ENCODE measurements at places on chromosomes 4 and X.

GRCh38 chr4:78645853-78646757 is 94.5 kb downstream of the ANXA3 start:
- DNase-seq: no peak

DNA sequence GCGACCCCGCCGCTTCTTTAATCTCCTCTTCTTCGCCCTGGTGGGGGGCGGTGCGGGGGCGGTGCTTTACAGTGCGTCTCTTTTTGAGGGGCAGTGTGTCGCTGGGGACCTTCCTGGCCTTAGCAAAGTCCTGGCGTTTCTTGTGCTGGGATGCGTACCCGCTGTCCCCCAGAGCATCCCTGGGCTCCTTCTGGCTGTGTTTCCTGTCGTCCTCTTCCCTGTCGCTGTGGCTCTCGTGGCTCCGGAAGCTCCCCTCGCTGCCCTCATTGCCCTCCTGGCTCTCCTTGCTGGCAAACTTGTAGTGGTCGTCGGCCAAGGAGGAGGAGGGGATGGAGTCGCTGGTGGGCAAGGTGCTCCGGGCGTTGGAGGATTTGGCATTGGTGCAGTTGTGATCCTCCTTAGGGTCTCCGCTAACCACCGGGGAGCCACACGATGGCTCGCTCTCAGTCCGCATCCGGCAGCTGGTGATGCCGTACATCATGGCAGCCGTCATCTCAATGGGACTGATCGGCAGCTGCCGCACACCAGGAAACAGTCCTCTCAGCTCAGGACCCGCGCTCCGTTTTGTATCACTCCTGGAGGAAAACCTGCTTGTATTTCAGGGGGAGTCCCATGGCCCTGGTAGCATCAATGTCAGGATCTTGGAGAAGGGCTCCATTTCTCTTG is 30.4 kb upstream of the TMSB15A start:
- no peak for DNase-seq

DNA sequence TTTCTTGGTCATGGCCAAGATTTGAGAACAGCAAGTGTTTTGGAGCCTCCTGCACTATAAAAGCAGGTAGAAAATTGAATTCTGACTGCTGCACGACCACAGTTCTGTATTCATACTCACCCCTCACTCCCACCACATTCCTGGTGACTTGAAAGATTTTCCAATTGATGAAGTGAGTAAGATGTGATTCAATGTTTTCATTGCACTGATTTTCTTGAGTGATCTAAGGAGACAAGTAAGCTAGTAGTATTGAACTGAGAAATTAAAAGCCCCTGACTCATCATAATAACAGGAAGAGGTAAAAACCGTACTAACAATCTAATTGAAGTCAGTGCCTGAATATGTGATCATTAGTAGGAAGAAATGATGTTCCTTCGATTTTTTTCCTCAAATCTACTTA is 6.1 kb upstream of the SEC24D start:
- DNase-seq: no peak

- no peak for DNase-seq
These were observed 164.2 kb upstream of the PITX2 start for GRCh38 chr4:110787109-110787508.

- no peak for DNase-seq
These were observed 27.8 kb downstream of the BANK1 start for GRCh38 chr4:101818362-101818761.

DNA sequence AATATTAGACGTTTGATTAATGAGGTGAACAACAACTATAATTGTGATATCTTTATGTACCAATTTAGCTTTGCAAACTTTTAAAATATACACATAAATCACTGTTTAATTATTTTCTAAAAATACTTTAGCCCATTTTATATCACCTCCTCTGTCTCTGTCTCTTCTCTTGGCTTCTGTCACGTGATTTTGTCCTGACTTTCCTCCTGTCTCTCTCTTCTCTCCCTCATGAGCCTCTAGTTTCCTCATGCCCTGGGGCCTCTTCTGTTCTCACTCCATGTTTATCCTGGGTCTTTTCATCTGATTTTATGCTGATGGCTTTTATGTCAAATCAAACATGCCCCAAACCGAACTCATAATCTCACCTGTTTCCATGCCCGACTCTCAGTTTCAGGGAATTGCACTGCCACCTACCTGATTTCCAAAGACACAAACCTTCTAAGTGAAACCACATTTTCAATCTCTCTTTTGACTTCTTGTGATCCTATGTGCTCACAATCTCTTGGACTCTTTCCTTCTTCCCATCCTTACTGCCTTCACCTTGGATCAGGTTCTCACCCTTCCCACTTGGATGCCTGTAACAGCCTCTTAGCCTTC is 303.0 kb upstream of the GALNT7 start:
- no peak for DNase-seq

- no peak for DNase-seq
These were observed 3.4 kb upstream of the USP11 start for GRCh38 chrX:47229427-47229826.

GRCh38 chr4:147381749-147382148 is 99.1 kb upstream of the EDNRA start:
- no peak for DNase-seq

GRCh38 chrX:13374364-13374763 is 54.5 kb upstream of the ATXN3L start:
- DNase-seq: no peak

GRCh38 chr4:55947254-55947882 is 1.4 kb upstream of the CEP135 start:
- peak; percentile 81 for DNase-seq

DNA sequence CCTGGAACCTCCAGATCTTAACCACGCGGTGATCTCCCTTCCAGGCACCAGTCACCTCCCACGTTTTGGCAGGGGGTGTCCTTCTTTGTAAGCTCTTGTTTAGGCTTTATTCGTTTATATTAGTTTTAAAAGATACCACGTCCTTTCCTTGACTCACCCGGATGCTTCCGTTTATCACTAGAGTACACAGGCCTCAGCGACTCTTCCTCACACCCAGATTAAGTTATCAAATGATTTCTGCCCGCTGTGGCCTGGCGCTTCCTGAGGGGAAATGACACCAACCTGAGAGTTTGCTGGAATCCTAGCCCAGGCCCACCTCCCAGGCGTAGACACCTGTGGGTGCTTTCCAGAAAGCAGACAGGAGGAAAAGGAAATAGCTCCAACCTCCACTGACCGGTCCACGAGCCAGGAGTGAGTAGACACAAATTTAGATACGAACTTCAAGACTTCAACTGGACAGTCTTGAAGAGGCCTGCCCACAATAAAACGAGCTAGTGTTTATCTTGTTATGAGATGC is 756 bp upstream of the ADAMTS3 start:
- DNase-seq: no peak

- no peak for DNase-seq
These were observed 4.5 kb downstream of the CD99L2 start for GRCh38 chrX:150893936-150894335.

GRCh38 chrX:47209508-47210238 is 8.8 kb upstream of the CDK16 start:
- DNase-seq: no peak

DNA sequence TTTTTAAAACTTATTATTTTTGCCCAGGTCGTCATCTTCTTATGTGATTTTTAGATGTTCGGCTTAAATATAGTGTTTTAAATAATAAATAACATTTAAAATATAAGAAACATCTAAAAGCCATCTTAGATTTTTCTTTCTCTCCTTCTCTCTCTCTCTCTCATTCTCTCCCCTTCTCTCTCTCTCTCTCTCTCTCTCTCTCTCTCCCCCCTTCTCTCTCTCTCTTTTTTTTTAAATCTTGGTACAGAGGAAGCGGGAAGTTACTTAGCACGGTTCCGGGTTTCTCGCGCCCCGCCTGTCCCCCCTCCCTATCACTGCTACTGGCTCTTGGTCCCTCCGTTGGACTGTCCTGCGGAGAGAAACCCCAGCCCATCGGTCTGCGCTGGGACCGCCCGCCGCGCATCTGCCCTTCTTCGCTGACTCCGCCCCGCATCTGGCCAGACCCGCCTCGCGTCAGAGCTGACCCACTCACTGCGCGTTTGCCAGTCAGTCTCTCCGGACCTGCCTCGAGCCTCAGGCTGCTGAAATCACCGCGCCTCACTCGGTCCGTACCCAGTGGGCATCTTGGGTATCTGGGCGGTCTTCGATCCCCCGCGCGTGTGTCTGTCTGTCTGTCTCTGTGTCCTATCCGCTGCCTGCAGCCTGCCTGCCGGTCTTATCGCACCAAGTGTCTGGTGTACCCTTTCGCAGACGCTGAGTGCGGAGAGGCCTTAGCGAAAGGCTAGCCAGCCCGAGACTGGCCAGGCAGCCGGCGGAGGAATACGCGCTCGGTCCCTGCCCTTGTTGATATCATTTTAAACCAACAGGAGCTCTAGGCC is at the start of gene PABPC5:
Gene PABPC5 (plus strand): TSS at position 489 of the 818 bp plus-strand sequence. CDS start 739 bp downstream, outside the sequence.
- no peak for DNase-seq

DNA sequence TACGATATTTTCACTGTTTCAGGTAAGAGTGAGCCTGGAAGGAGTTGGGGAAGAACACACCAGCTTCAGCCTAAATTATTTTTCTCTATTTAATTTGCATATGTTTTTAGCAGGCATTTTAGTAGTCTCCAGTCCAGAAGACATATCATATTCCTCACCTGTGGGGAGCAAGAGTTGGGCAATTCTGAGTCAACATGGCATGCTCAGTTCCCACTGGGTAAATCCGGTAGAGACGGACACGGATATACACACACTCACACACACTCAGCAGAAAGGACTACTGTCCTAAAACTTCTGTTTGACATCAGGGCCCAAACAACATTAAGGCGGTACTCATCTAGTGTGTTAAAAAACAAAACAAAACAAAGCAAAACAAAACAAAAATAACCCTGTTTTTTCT is 4.9 kb upstream of the BEX4 start:
- DNase-seq: no peak

GRCh38 chr4:41409594-41409895 is 128.4 kb upstream of the LIMCH1 start:
- no peak for DNase-seq

DNA sequence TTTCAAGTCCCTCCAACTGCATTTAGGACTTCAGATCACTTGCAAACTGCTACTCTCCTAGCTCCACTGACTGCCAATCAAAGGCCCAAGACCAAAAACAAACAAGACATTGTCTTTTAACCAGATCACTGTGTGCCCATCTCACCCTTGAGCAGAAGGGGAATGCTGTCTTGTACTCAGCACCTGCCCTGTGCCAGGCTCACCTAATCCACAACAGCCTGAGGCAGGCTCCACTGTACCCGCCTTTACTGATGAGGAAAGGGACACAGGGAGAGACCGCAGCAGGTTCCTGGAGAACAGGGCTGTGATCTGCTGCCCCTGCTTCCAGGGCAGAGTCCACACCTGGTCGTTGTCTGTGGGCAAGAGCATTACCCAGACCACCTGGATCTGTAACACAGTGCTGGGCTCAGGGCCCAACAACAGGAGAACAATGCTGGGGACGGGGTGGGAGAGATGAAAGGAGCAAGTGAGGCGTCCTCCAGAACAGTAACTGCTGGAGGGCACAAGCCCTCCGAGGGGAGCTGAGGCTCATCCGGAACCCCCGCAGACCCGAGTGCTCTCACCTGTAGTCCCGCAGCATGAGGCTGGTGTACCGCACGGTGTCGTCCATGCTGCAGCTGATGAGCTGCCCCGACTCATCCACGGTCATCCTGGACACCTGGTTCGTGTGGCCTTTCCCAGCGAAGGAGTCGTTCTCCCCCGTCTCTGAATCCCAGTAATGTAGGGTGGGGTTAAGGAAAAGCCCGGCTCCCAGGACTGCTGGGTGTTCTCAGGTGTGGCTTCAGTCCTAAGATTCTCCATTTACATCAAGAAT is 33.9 kb downstream of the WDR1 start:
- no peak for DNase-seq

GRCh38 chr4:153781717-153782416 is 7.0 kb downstream of the SFRP2 start:
- DNase-seq: peak; percentile 72

- no peak for DNase-seq
These were observed 268.9 kb downstream of the ASMT start for GRCh38 chrX:1883772-1884171.

DNA sequence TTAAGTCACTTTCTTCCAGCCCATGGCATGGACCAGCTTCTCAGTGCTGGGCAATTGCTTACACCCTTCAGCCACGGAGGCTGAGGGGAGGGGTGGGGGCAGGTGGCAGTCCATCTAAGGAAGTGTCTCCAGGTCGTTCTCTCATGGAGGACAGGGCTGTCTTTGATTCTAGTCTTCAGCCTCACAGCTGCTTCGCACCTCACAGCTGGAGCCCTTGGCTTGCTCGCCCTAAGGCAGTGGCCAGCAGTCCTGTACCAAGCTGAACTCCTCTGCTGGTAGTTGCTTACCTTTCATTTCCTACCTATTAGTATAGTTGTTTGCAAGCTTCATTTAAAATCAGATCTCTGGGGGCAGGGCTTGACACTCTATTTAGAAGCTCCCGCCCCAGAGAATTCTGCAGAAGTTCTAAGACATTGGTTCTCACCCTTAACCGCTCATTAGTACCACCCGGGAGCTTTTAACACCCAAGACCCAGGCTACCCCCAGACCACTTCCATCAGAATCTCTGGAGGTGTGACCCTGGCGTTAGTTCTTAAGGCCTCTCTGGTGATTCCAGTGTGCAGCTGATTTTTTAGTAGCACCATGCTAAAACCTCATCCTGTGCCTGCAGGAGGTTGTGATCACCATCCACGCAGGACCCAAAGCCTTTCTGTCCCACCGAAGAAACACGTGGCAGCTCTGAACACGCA is 386.8 kb downstream of the UNC5C start:
- DNase-seq: no peak

- peak; percentile 29 for DNase-seq
These were observed 2.8 kb downstream of the VEGFC start for GRCh38 chr4:176789955-176790354.

GRCh38 chr4:100422894-100423293 is 94.9 kb downstream of the EMCN start:
- DNase-seq: no peak

DNA sequence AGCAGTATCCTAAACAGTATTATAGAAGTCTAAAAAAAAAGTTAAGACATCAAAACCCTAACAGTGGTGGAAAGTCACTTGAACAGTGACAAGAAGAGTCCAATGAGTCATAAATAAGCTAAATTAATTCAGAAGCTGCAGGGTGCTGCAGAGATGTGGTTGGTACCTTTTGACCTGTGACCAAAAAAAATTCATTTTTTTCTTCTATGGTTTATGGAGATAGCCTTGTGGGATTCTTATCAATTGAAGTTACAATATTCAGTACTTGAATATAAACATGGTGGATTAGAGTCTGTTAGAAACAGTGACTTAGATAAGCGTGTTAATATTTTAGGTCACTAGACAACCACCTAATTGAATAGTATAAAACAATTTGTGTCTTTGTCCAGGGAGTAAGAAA is 35.4 kb downstream of the CCSER1 start:
- DNase-seq: no peak

DNA sequence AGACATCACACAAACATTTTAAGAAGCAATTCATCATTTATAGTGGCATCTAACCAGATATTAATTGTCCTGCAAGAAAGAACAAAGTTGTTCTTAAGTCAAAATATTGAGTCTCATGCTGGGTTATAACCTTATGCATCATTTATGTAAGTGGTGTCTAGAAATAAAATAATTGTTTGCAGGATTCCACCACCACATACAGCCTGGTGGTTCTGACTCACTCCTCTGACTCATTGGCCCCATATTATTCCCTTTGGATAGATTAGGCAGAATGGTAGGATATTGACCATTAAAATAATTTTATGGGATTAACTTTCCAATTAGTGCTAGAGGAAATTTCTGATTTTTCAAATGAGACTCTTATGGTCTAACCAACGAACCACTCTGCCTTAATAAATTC is 384.5 kb downstream of the GRXCR1 start:
- no peak for DNase-seq
